ENCODE measurements at places on chromosomes 13 and 19.

DNA sequence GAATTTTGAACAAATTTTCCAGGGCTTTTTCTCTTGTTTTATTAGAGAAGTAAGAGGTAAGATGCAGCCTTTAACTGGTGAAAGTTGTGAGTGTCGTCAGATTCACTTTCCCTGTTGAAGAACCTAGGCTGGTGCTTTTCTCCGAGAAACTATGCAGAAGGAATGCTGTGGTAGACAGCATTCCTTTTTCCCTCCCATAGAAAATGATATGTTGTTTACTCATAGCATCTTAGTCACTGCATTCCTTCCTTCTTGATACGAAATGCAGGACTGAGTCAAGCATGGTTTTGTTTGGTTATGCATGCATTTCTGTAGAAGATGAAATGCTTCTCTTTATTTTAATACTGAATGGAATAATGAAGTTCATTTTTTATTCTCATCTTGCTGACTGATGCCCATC is 3.4 kb downstream of the ITGBL1 start:
- peak; percentile 62 for DNase-seq

- peak; percentile 82 for DNase-seq
Observed at GRCh38 chr19:39078436-39079200, 5.5 kb upstream of the ACP7 start.

DNA sequence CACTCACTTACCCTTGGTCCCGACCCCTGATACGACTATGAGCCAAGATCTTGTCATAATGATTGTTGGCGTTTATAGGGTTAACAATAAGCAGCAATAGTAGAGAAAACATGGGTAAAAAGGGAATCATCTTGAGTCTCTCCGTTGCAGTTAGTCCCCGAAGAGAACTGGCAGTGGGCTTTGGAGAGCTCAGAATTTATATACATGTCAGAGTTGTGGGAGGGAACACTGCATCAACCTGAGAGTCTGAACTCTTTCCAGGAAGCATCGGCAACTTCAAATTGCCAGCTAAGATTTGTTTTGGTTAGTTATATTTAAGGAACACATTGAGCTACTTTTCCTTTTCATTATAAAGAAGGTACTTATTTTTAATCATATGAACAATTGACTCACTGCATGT is at the start of gene POSTN:
Gene POSTN, minus strand, starts transcription at position 172 of the 400 bp plus-strand sequence. Its CDS starts 42 bp downstream, at position 130.
- DNase-seq, result no peak

- DNase-seq, result no peak
Observed at GRCh38 chr13:113722921-113723320, 36.1 kb upstream of the TMEM255B start.

GRCh38 chr13:45594227-45594626 is 21.3 kb downstream of the ERICH6B start:
- DNase-seq, result no peak

- DNase-seq, result no peak
Observed at GRCh38 chr19:48613852-48614435, 932 bp downstream of the FAM83E start.

- DNase-seq, result no peak
Observed at GRCh38 chr19:13493516-13494310, 12.6 kb downstream of the CACNA1A start.

DNA sequence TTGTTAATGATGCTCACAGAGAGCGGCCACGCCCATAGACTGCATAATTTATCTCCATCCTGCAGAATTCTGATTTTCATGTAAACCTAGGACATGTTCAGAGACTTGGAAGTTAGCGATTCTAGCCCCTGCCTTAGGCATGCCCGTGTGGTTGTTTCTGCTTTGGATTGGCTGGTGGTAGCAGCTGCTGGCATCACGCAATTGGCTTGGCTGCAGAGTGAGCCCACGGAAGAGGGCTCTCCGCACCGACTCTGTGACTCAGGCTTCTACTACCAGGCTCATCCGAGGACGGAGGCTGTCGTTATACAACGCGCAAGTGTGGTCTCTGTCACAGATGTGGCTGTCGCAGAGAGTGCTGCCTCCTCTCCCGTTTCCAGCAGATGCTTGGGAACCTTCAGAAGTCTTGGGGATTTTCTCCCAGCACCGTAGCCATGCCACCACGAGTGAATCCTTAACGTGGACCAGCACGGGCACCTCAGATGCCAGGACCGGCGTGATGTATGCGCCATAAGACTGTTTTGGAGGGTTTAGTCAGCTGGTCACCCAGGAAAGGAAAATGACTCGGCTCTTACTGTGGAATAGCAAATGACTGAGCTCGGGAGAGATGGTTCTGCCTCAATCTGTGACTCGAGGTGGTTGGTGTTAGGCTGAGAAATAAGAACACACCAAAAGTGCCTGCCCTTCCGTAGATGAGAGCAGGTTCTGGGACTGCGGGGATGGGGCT is 61.0 kb upstream of the F7 start:
- DNase-seq, result no peak

DNA sequence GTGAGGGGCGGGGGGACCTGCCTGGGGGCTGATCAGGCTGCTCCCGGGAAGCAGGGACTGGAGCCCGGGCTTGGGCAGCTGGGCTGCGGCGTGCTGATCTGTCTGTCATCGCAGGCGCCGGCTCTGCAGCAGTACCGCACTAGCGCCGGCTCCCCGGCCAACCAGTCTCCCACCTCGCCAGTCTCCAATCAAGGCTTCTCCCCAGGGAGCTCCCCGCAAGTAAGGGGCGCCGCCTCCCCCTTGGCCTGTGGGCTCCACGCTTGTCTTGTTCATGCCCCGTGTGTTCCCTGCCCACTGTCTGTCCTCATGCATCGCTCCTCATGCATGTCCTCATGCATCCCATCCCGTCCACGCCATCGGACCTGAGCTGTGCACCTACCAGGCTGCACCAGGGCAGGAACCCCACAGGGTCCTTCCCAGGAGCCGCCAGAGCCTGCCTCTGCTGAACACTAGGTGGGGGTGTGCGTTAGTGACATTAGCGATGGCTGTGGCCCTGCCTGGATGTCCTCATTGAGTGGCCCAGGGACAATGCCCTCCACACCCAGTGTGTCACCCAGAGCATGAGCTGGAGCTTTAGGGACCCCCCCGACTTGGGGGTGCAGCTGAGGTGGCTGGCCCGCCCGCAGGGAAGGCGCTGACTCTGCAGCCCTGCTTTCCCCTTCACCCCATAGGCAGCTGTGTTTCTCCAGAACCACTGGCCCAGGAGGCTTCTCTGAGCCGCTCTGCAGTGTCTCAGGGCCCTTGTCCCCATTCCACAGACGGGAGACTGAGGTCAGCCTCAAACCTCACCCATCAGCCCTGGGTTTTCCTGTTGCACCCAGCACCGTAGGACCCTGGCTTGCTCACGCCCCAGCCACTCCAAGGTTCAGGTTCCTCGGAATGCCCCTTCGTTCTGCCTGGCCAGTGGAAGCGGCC is 19.5 kb downstream of the COMP start:
- no peak for DNase-seq

DNA sequence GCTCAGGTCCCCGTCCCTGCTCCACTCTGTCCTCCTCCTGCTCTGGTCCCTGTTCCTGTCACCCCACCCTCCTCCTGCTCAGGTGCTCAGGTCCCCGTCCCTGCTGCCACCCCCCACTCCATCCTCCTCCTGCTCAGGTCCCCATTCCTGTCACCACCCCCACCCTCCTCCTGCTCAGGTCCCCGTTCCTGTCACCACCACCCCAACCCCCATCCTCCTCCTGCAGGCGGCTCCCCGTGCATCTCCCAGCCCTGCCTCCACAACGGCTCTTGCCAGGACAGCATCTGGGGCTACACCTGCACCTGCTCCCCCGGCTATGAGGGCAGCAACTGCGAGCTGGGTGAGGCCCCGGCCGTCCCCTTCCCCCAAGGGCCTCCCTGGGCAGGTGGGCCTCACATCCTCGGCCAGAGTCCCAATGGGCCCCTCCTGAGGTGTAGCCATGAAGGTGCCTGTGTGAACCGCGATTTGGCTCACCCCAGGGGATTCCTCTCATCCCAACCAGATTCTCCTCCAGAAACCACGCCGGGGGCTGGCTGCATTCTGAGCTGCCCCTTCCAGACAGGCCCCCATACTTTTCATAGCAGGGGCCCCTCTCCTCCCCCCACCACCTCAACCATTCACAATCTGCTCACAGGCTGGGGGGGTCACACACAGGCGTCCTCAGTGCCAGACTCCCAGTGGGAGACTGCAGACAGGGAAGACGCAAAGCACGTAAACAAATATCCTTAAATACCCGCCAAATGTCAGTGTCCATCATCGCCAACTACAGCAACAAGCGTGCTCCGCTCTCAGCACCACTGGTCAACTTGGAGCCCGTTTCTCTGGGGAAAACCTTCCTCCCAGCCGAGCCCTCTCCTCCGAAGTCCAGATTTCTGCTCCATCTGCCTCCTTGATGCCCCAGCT is 4.6 kb downstream of the PROZ start:
- DNase-seq, result no peak

DNA sequence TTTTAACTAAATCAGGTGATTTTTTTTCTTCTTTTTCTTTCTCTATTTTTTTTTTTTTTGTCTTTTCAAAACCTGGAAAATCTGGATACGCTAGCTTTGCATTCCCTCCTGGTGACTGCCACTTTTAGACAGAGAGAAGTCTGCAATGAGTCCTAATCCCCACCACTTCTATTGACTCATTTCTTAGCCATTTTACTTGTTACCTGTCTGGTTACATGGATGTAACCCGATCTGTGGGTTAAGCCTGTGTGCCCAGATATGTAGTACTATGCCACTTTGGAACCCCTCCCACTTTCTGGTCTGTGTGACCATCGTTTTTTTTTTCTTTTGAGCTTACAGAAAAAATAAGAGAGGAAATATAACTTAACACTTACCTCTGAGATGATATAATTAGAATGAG is 817.8 kb upstream of the PCDH9 start:
- no peak for DNase-seq
